ENCODE measurements at places on chromosomes 13 and 19.

GRCh38 chr13:76783798-76784197, 102.4 kb downstream of the KCTD12 start:
- no peak for DNase-seq

- no peak for DNase-seq
These were observed 1257.3 kb downstream of the DIAPH3 start for GRCh38 chr13:58906329-58907007.

GRCh38 chr13:20356444-20356843, 124.3 kb upstream of the GJB6 start:
- no peak for DNase-seq

GRCh38 chr19:50514346-50515167, 844 bp upstream of the ASPDH start:
- DNase-seq, result no peak

DNA sequence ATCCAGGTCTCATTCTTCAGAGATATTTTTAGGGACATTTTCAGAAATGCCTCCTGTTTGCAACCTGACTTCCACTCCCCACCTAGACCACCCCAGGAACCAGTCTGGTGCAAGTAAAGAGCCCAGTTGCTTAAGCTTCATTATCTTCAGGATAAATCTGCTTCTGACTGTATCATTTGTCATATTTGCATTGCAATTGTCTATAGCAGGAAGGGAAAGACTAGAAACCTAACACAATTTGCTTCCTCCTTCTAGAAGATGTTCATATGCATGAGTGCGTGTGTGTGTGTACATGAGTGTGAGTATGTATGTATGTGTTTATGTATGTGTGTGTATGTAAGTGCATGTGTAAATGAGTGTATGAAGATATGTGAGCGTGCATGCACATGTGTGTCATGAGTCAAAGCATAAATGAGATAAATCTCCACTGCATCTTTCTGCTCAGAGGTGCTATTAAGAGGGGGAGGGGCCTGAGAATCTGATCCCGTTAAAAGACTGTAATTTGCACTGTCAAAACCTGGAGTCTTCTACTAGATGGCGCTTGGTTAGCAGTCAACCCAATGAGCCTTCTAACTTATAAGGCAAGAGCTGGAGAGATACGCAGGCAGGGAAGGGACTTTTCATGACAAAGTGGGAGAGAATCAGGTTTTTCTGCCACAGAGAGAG, 178.8 kb upstream of the KL start:
- DNase-seq, result no peak

DNA sequence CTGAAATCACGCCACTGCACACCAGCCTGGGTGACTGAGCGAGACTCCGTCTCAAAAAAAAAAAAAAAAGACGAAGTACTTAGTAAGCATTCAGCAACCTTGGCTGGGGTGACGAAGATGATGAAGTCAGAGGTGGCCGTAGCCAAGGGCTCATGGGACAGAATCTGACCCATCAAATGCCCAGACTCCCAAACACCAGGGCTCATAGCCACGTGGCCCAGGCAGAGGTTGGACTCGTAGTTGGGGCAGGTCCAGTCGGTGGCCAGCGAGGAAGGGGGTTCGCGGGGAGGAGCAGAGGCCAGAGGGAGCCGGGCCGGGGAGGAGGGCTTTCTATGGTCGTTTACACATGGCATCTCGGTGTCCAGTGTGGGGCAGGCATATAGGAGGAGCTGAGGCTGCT, 52.1 kb upstream of the EHD2 start:
- no peak for DNase-seq

DNA sequence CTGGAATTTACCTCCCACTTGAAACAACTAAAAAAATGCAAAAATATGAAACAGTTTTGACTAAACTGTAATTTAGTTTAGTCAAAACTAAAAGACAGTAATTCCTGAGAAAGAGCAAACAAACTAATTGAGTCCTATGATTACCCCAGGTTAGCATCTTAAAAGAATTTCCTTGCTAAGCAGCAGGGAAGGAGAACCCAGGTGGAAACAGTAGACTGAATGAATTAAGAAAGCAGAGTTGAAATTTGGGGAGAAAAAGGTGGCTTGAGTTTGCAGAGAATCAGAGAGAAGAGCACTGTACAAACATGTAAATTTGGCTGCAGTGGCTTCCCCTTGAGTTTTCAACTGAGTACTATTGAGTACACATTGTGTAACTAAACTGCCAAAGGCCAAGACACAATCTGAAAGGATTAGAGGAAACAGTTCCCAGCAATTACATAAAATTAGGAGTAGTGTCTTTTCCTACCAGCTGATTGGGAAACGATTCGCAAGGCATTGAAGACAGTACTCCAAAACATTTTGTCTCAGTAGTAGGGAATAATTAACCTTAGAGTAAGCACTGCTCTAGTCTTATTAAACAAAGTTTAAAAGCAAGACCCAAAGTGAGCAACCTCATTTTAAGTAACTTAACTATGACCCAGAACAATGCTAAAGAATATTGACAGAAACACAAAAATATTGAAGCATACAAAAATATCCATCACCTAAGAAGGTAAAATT, 820.5 kb downstream of the DACH1 start:
- no peak for DNase-seq

DNA sequence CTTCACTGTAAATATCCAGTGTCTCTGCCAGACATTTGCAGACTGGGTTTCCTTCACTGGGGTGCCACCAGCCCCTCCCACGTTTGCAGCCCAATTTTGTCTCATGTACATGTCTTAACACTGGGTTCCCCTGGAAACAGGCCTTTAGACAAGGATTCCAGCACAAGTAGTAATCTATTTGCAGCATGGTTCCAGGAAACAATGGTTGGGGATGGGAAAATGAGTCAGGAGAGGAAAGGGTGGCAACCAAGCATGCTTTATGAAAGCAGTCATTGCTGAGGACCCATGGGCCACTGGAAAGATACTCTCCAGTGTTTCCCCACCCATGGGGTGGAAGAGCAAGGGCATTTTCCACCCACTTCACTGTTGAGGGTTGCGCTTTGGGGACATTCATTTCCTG, 53.6 kb upstream of the FARP1 start:
- no peak for DNase-seq

- no peak for DNase-seq
These were observed 61.0 kb downstream of the RASA3 start for GRCh38 chr13:114071410-114071809.

- no peak for DNase-seq
These were observed 90.4 kb downstream of the FGF14 start for GRCh38 chr13:102311419-102311796.

- DNase-seq, result no peak
These were observed 36.6 kb downstream of the PCDH8 start for GRCh38 chr13:52811841-52812240.

DNA sequence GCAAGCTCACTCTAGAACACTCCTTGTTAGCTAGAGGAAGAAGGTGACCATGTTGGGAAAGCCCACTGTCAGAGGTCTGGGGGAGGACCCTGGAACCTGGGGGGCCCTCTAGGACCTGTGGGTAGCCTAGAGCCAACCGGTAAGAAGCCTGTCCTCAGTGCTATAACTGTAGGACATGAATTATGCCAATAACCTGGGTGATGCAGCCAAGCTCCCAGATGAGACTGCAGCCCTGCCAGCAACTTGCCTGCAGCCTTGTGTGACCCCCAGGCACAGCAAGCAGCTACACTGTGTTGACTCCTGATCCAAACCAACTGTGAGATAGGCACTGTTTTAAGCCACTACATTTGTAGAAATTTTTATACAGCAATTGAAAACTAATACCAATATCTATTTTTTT, 122.3 kb downstream of the MIPEP start:
- DNase-seq, result no peak

- DNase-seq, result no peak
These were observed 4.4 kb upstream of the TMEM272 start for GRCh38 chr13:51849145-51850101.

DNA sequence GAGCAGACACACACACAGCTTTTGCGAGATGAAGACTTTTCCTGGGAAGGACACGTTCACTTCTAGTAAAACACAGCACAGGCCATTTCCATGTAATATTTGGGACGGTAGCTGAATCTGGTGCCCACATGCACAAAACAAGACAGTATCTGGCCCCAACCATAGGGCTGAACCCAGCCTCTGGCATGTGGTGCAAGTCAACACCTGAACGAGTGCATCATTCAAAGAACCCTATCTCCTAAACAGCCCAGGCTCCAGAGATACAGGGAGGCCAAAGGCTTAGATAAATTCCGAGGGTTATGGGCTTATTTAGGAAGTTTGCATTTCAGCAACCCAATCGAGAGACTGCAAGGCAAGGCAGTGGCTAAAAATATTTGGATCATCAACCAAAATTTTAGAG, 2.7 kb upstream of the TFDP1 start:
- no peak for DNase-seq

GRCh38 chr13:23883255-23883654, 5.9 kb downstream of the MIPEP start:
- no peak for DNase-seq

DNA sequence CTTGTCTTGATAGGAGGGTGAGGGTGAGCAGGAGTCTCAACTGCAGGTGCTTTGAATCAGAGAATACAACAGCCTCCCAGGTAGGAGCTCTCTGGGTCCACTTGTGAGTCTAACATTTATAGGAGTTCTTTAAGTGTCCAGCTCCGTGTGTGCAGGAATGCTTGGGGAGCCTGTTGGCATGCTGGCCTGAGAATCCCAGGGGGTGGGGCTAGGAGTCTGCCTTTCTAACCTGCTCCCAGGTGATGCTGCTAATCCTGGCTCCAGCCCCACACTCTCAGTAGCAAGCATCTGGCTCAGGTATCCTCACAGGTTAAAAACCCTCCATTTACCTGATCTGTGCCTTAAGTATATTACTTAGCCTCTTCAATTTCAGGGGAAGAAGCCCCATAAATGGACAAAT, 368.9 kb downstream of the RBM26 start:
- DNase-seq, result no peak

DNA sequence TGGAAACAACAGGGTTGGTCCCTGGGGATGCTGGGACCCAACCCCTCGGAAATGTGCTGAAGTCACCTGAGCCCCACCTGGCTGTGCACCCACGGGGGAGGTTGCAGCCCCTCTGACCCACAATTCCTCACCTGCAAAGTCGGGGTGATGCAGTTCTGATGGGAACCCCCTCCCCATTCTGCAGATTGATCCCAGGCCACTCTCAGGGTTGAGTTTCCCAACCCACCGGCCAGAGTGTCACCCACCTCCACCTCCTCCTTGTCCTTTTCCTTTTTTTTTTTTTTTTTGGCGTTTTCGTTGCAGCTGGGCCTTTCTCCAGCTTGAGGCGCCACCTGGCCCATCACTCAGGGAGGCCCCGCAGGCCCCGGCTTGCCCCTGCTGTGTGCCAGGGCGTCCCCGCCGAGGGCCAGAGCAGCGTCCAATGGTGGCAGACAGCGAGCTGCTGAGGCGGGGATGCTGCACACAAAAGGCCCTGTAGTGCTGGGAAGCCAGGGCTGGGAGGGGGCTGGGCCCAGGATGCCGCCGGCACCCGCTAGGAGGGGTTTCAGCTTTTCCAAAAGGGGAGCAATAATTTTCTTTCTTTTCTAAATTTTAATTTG, 4.6 kb downstream of the PIK3R2 start:
- no peak for DNase-seq

GRCh38 chr19:6068711-6069110, 41.6 kb downstream of the RFX2 start:
- DNase-seq, result no peak

DNA sequence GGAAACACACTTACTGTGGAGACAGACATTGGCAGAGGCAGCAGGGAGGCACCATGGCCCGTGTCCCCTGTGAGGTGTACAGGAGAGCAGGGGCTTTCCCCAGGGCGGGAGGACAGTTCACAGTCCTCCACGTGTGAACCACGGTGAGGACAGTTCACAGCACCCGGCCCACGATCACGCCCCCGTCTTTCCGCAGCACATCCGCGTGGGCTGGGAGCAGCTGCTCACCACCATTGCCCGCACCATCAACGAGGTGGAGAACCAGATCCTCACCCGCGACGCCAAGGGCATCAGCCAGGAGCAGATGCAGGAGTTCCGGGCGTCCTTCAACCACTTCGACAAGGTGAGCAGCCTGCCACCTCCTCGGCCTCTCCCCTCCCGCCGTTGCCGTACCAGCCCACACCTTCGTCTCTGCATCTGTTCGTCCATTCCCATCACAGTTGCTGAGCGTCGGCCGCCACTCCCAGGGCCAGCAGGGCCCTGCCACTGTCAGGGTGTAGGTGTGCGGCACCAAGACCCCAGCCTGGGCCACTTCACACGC, 17.4 kb downstream of the CAPN12 start:
- peak; percentile 49 for DNase-seq

GRCh38 chr13:67139551-67139950, 90.6 kb downstream of the PCDH9 start:
- no peak for DNase-seq

DNA sequence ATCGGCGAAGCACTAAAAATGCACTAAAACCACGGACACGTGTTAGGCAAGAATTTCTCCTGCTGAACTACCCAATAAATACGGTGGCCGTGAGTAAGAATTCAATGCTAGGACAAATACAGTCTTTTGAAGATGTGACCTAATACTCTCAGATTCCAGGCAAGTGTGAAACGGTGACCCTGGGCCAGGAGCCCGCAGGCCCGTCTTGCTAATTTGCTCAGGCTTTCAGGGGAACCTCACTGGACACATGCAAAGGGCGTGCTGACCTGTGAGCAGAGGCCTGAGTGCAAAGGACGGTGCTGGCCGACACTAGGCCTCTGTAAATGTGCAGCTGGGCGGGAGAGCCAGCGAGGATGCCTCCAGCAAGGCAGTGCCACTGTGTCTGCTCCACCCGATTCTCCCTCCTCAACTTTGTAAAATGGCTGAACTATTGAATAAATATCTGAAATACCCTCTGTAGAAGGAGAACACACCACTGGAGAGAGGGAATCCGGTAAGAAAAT, 70.1 kb downstream of the STK24 start:
- no peak for DNase-seq

DNA sequence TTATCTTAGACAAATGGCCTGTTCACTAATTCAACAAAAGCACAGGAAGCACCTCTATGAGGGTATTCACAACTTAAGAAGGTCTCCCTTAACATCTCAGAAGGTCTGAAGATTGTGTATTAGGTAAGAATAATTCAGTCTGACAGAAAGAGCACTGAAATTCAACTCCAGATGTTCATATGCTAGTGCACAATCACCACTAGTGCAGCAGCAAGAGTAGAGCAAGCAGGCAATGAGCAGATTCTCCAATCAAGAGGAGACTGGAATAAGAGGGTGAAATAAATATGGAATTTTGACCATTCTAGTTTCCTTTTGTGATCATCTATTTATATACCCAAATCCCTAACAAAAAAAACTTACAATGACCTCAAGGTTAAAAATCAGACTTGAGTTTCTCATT, 52.0 kb downstream of the MPHOSPH8 start:
- DNase-seq, result no peak

GRCh38 chr19:5644037-5644436, 21.2 kb downstream of the SAFB start:
- DNase-seq, result no peak

DNA sequence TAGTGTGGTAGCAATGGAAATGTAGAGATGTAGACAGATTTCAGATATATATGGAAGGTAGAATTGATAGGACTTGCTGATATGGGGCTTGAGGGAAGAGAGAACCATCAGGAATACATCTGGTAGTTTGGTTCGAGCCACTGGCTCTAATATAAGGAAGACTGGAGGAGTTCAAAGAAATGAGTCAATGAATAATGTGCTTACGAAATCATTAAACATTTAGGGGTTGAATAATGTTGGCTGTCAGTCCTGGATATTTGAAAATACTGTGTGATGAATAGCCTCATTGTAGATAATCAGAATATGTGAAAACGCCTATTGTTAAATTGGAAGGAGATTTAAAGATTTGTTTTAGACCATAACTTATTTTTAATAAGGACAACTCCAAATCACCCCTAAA, 21.6 kb downstream of the SGCG start:
- DNase-seq, result no peak

Measured in effector memory CD8-positive, alpha-beta T cell (primary cell).